Activated naive CD8-positive, alpha-beta T cell treated with anti-CD3 and anti-CD28 coated beads, Interleukin-2, amount 10 ng/mL, durations not matched to agents 7 days and 5 days (primary cell): ENCODE measurements at places on chromosomes 11 and 22. TPM values are rescaled to one million over a fixed set of nuclear protein-coding genes. Genes with fewer than 3 reads are reported as not detected.

The RIMBP3C gene
- total RNA-seq, result 1.1 TPM

The ARHGAP20 gene
- total RNA-seq, result 0.11 TPM

The ANO1 gene
- not detected for total RNA-seq

The MS4A15 gene
- total RNA-seq, result not detected

The GLYAT gene
- total RNA-seq, result not detected

The CALCA gene
- not detected for total RNA-seq

The PAMR1 gene
- not detected for total RNA-seq

The SHANK3 gene
- not detected for total RNA-seq
